ENCODE measurements at places on chromosomes 5 and 9. TPM values are rescaled to one million over a fixed set of nuclear protein-coding genes. Genes with fewer than 3 reads are reported as not detected.

The PCDHB15 gene
- total RNA-seq, result 4.5 TPM

The PCDHB11 gene
- 0.49 TPM for total RNA-seq

The PCDHGA8 gene
- 0.38 TPM for total RNA-seq

The GOLM1 gene
- total RNA-seq, result 48.9 TPM

The CBY3 gene
- 2.7 TPM for total RNA-seq

The RAB3C gene
- not detected for total RNA-seq

The CCL28 gene
- not detected for total RNA-seq

The ZNF483 gene
- 10.2 TPM for total RNA-seq

The FOXD4L5 gene
- total RNA-seq, result 1.8 TPM

The ARHGEF37 gene
- total RNA-seq, result 1.7 TPM

The C5orf34 gene
- total RNA-seq, result 19.0 TPM

The BSPRY gene
- total RNA-seq, result 0.15 TPM

The ADCY2 gene
- total RNA-seq, result 18.6 TPM

The PCDHAC2 gene
- 3.9 TPM for total RNA-seq

The CDH12 gene
- total RNA-seq, result not detected

The DNAI1 gene
- 0.61 TPM for total RNA-seq

The F12 gene
- 5.6 TPM for total RNA-seq

The TIMD4 gene
- total RNA-seq, result 0.13 TPM

All from motor neuron (in vitro differentiated cells).